ENCODE measurements at places on chromosomes 12 and 14. TPM values are rescaled to one million over a fixed set of nuclear protein-coding genes. Genes with fewer than 3 reads are reported as not detected.

Gene SIX4
- total RNA-seq = 8.2 TPM

Gene MIP
- total RNA-seq = not detected

Gene TECPR2
- 29.4 TPM for total RNA-seq

Gene NTF3
- 1.2 TPM for total RNA-seq

Gene ADAM21
- 0.44 TPM for total RNA-seq

Gene HOXC9
- total RNA-seq = 9.2 TPM

Gene VSIG10
- 53.1 TPM for total RNA-seq

Gene MYH6
- total RNA-seq = not detected

Gene FOXN4
- not detected for total RNA-seq

Gene RILPL1
- 11.9 TPM for total RNA-seq

Gene AMN
- total RNA-seq = not detected

DNA sequence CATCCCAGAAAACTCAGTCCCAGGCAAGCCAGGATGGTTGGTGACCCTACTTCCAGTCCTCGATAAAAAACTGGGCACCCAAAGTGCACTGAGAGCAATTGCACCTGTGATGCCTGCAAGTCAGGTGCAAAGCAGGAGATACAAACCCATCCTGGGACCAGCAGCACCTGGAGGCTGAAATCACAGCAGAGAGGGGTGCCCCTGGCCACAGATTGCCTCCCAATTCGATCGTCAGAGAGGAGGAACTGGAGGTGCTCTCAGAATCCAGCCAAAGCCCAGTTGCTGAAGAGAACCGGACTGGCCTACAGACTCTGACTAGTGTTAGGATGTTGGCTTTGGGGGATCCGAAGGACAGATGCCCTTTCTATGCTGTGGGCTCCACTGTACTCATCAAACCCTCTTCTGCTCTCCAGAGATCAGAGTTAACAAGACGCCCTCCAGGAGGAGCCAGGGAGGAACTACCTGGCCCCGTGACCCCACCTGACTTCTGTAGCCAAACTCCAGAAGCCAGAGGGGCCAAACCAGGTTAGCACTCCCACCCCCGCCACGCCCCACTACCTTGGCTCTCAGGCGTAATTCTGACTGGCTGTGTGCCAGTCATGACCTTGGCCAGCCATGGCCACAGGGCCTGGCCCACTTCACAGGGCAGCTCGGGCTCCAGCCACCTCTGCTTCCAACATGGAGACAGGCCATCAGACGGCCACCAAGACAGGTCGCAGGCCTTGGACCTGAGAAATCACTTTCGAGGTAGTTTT lies 284.5 kb upstream of the RTL1 start:
- no peaks in the 10 kb centered on the region for H3K4me1 ChIP-seq
- H3K27ac ChIP-seq = no peak overlapping the region
- H3K27me3 ChIP-seq = no peaks in the 10 kb centered on the region

- H3K4me3 ChIP-seq = peak overlapping the region; percentile 55
- H3K36me3 ChIP-seq = no peaks in the 10 kb centered on the region
- peaks cover 42% of the 10 kb centered on the region for H3K4me1 ChIP-seq
- no peak for DNase-seq
- no peaks in the 10 kb centered on the region for H3K27me3 ChIP-seq
Measured at GRCh38 chr12:5433845-5434646, 2.1 kb downstream of the NTF3 start.

- peak; percentile 51 for DNase-seq
- peak overlapping the region; percentile 48 for H3K4me3 ChIP-seq
- H3K4me1 ChIP-seq = peaks cover 36% of the 10 kb centered on the region
Measured at GRCh38 chr12:26125400-26126339, 833 bp upstream of the BHLHE41 start.

GRCh38 chr14:56891226-56891625 lies 80.9 kb upstream of the OTX2 start:
- no peaks in the 10 kb centered on the region for H3K36me3 ChIP-seq
- DNase-seq = no peak
- no peak overlapping the region for H3K4me3 ChIP-seq
- no peaks in the 10 kb centered on the region for H3K4me1 ChIP-seq
- no peak overlapping the region for H3K27ac ChIP-seq
- H3K27me3 ChIP-seq = no peaks in the 10 kb centered on the region

GRCh38 chr12:22828066-22828465 lies 203.1 kb downstream of the ETNK1 start:
- H3K36me3 ChIP-seq = no peaks in the 10 kb centered on the region
- no peaks in the 10 kb centered on the region for H3K27me3 ChIP-seq
- no peak overlapping the region for H3K4me3 ChIP-seq

DNA sequence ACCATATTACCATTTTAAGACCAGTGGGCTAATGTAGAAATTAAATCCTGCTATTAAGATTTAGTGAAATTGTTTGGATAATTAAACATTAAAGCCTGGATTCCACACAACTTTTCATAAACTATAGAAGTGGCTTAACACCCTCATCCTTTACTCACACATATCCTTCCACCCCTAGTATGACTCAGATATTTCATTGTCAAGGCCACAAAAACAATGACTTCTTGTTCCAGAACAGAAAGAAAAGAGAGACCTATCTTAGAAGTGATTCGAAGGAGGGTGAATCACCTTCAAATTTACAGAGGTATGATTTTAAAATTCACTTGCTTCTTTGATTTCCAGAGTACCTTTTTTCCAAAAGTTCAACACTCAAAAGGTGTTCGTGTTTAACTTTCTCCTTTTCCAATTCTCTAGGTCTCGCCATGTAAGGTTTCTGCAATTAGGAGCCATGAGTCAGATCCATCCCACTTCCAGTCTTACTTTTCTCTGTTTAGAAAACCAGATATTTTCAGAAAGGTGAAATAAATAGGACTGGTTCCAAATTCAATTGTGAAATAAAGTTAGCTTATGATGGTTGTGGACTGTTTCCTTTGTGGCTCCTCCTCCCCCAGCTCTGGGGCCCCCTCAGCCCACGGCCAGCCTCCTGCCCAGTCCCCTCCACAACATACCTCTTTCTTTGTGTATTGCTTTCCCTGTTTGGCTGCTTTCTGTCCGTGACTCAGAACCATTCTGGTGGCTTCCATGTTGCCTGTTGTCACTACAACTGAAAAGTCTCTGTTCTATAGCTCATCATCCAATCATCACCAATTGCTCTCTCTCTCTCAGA lies 24.6 kb upstream of the MGP start:
- no peak for DNase-seq
- H3K4me1 ChIP-seq = peaks cover 29% of the 10 kb centered on the region
- no peaks in the 10 kb centered on the region for H3K36me3 ChIP-seq

DNA sequence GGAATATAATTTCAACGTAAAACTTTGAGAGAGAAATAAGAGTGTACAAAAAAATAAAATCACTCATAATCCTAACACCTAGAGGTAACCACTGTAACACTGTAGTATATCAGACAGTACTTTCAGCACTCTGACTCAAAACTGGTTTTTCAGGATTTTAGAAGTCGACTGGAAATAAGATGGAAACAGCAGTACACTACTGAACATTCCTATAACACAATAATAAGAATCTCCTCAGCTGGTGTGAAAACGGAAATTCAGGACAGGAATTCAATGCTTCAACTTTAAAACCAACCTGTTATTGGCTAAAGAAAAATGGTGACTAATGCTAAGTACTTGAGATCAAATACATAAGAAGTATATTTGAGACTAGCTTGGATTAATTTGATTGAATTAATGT lies 12.3 kb upstream of the PITPNM2 start:
- H3K36me3 ChIP-seq = peaks cover 54% of the 10 kb centered on the region
- no peak for DNase-seq
- no peaks in the 10 kb centered on the region for H3K4me1 ChIP-seq
- no peaks in the 10 kb centered on the region for H3K27me3 ChIP-seq

- H3K36me3 ChIP-seq = no peaks in the 10 kb centered on the region
- H3K4me1 ChIP-seq = peaks cover 4% of the 10 kb centered on the region
- no peak overlapping the region for H3K27ac ChIP-seq
- H3K4me3 ChIP-seq = no peak overlapping the region
- no peak for DNase-seq
Measured at GRCh38 chr14:65003394-65003793, 16.7 kb downstream of the FNTB start.

DNA sequence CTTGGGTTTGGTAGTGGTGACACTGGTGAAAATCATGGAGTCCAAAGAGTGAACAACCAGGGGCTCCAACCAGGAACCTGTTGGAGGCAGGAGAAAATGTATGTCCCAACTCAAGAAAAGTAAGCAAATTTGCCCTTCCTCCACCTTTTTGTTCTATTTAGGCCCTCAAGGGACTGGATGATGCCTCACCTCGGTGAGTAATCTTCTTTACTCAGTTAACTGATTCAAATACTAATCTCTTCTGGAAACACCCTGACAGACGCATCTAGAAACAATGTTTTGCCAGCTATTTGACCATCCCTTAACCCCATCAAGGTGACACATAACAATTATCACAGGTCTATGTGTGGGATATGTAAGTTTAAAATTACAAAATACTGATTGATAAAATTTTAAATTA lies 272.4 kb upstream of the FOXG1 start:
- H3K27ac ChIP-seq = no peak overlapping the region
- H3K27me3 ChIP-seq = no peaks in the 10 kb centered on the region
- H3K36me3 ChIP-seq = no peaks in the 10 kb centered on the region
- H3K4me1 ChIP-seq = no peaks in the 10 kb centered on the region
- no peak for DNase-seq
- H3K4me3 ChIP-seq = no peak overlapping the region

- no peak for DNase-seq
- no peaks in the 10 kb centered on the region for H3K4me1 ChIP-seq
- no peaks in the 10 kb centered on the region for H3K36me3 ChIP-seq
Measured at GRCh38 chr14:74988131-74988530, 14.6 kb upstream of the EIF2B2 start.

DNA sequence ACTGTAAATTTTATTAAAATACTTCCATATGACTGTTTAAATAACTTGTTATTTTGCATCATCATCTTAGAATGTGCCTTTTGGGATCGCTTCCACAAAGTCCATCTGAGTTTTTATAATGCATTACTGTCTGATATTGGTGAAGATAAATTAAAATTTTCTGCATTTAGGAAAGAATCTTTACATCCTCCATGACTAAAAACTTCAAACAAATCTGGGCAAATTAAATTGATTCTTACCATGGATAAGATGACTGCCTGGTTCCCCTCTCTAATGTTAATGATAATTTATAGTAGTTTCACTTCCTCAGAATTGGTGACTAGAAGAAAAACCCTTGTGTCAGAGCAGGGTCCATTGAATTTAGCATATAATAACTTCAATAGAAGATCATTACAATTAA lies 94.7 kb upstream of the SLC38A4 start:
- H3K36me3 ChIP-seq = no peaks in the 10 kb centered on the region
- H3K4me1 ChIP-seq = no peaks in the 10 kb centered on the region
- H3K27ac ChIP-seq = no peak overlapping the region
- H3K4me3 ChIP-seq = no peak overlapping the region
- DNase-seq = no peak

DNA sequence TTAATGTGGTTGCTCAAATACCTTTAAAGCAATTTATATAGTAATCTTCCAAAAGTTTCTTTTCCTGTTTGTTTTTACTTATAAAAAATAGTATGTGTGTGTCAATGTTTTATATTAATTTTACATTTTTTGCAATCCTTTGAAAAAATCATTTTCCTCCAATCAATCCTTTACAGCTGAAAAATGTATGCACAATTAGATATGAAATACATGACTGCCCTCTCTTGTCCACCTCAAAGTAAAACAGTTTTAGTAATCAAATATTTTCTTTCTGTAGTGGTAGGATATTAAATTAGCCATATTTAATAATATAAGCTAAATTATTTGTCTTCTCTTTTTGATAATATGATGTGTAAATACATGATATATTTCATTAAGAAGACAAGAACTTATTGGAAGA lies 269.9 kb downstream of the ADAMTS20 start:
- no peak overlapping the region for H3K27ac ChIP-seq
- H3K36me3 ChIP-seq = no peaks in the 10 kb centered on the region
- H3K4me3 ChIP-seq = no peak overlapping the region
- H3K4me1 ChIP-seq = peaks cover 2% of the 10 kb centered on the region
- DNase-seq = no peak

- no peak overlapping the region for H3K4me3 ChIP-seq
- no peak for DNase-seq
- H3K4me1 ChIP-seq = no peaks in the 10 kb centered on the region
Measured at GRCh38 chr12:1318327-1319031, 275.9 kb downstream of the FBXL14 start.

- DNase-seq = no peak
- H3K4me3 ChIP-seq = no peak overlapping the region
- no peaks in the 10 kb centered on the region for H3K36me3 ChIP-seq
- H3K27me3 ChIP-seq = no peaks in the 10 kb centered on the region
- no peaks in the 10 kb centered on the region for H3K4me1 ChIP-seq
Measured at GRCh38 chr14:104878582-104878981, 13.5 kb downstream of the CEP170B start.

- no peak overlapping the region for H3K27ac ChIP-seq
- H3K36me3 ChIP-seq = no peaks in the 10 kb centered on the region
- no peak for DNase-seq
- H3K4me1 ChIP-seq = no peaks in the 10 kb centered on the region
- H3K4me3 ChIP-seq = no peak overlapping the region
Measured at GRCh38 chr14:98174041-98174440, 1098.0 kb downstream of the BCL11B start.

DNA sequence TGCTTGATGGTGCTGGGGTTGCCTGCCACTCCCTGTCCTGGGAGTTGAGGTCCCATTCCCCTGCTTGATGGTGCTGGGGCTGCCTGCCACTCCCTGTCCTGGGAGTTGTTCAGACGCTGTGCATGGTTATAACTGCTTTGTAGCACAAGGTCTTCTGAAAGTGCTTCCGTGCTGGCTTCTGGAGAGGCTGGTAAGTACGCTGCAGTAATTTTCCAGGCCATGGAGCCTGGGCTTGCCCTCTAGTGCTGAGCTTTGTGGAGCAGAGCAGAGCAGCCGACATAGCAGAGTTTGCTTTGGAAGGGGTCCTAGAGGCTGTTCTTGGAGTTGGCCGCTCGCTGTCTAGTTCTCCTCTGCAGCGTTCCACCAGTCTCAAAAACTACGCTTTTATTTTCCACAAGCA lies 6.3 kb downstream of the B4GALNT3 start:
- H3K27me3 ChIP-seq = no peaks in the 10 kb centered on the region
- H3K4me1 ChIP-seq = no peaks in the 10 kb centered on the region
- H3K36me3 ChIP-seq = no peaks in the 10 kb centered on the region
- DNase-seq = no peak
- H3K27ac ChIP-seq = no peak overlapping the region

- no peak for DNase-seq
- H3K27me3 ChIP-seq = no peaks in the 10 kb centered on the region
- no peak overlapping the region for H3K4me3 ChIP-seq
- peaks cover 2% of the 10 kb centered on the region for H3K36me3 ChIP-seq
- peaks cover 32% of the 10 kb centered on the region for H3K4me1 ChIP-seq
- no peak overlapping the region for H3K27ac ChIP-seq
Measured at GRCh38 chr14:101838476-101838875, 77.0 kb downstream of the PPP2R5C start.

DNA sequence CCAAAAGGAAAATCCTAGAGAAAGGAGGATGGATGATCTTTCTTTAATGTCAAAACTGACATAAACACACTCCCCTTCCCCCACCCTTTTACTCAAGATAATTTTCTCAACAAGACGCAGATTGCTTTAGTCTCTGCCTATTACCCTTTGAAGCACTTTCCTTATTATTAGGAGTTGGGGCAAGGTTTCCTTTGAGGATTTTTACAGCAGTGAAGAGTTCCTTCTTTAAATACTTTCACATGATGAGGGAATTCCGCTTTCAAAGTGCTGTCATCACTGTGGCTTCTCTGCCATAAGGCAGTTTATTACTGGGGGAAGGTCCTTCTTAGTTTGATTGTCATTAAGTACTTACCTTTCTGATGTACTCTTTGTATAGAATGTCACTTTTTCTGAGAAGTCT lies 172.1 kb downstream of the MSRB3 start:
- H3K36me3 ChIP-seq = peaks cover 10% of the 10 kb centered on the region
- H3K4me3 ChIP-seq = no peak overlapping the region
- no peaks in the 10 kb centered on the region for H3K27me3 ChIP-seq
- no peaks in the 10 kb centered on the region for H3K4me1 ChIP-seq
- H3K27ac ChIP-seq = no peak overlapping the region
- DNase-seq = no peak
